Astrocyte of the hippocampus (primary cell): ENCODE measurements at places on chromosomes 1 and 21.

- peak; percentile 5 for DNase-seq
Measured at GRCh38 chr1:248886237-248886895, 19.7 kb upstream of the PGBD2 start.

DNA sequence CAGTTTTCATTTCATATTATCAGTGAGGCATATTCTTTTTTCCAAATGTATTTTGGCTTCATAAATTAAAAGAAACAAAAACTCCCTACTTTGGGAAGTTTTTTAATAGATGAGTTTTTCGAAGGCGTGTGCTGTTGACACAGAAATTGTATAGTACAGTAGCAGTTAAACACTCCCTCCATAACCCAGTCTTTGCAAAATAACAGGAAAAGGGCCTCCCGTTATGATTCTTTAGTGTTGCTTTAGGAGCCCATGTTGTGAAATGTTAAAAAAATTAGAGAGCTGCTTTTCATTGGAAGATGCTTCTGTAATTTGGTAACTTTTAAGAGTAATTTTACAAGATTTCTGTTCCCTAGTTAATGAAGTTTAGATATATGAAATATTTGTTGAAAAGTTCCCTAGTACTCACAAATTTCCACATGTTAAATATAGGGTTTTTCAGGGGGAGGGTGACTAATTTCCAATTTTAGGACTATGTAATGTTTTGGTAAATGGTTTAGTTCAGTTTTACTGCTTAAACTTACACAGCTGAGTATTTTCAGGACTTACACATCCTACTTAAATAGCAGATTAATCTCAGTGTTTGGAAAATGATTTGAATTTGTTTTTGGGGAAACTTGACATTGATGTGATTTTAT is 2.0 kb downstream of the CAMSAP2 start:
- DNase-seq: no peak

- peak; percentile 75 for DNase-seq
Measured at GRCh38 chr1:3066250-3066711, 2.7 kb upstream of the PRDM16 start.

DNA sequence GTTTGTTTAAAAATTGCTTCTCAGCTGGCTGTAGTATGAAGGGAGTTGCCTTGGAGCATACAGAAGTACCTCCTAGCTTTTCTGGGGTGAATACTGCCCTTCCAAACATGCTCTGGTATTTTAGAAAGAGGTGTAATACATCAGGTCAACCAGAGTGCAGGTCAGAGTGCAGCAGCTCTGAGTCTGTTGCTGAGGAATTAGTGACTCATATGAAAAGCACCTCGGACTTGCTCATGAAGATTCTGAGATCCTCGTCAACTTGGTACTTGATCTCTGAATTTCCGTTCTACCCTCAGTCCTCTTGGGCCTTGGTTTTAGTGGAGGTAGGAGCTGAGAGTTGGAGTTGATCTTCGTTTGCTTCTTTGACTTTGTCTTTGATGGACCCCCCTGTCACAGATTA is 67.3 kb downstream of the NOS1AP start:
- peak; percentile 82 for DNase-seq

DNA sequence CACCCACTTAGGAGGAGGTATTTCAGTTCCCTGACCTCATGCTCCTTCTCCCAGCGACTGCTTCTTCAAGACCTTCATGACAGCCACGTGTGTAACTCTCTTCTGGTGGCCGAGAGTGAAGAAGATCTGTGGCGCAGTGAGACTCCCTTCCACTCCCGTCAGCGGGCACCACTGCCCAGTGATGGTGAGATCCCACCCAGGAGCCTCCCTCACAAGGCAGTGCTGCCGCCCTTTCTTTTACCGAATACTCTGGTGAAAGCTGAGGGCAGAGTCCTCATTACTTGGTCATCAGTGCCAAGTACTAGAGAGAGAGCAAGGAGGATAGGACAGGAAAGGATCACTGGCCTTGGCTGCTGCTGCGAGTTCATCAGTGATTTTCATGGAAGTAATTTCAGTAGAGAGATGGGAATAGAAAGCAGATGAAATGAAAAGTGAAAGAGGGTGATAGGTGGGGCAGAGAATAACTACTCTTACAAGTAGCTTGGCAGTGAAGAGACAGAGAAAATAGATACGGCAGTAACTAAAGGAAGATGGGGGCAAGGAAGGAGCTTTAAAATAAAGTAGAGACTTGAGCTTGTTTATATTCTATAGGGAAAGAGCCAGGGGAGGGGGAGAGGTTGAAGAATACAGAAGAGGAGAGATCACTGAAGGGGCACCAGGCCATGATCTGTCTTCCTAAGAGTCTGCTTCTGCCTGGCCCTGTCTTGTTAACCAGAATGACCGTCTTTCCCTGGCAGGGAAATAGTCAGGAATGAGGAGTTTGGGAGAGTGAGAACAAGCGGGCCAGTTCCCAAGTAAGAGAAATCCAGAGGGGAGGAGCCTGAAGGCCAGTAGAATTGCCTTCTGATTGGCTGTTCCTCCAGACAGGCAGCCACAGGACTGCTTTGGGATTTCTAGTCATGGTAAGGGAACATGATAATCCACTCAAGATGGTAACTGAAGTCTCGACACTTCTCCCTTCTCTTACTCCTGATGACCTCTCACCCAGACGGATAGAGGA is 18.3 kb downstream of the HYI start:
- DNase-seq: peak; percentile 42

DNA sequence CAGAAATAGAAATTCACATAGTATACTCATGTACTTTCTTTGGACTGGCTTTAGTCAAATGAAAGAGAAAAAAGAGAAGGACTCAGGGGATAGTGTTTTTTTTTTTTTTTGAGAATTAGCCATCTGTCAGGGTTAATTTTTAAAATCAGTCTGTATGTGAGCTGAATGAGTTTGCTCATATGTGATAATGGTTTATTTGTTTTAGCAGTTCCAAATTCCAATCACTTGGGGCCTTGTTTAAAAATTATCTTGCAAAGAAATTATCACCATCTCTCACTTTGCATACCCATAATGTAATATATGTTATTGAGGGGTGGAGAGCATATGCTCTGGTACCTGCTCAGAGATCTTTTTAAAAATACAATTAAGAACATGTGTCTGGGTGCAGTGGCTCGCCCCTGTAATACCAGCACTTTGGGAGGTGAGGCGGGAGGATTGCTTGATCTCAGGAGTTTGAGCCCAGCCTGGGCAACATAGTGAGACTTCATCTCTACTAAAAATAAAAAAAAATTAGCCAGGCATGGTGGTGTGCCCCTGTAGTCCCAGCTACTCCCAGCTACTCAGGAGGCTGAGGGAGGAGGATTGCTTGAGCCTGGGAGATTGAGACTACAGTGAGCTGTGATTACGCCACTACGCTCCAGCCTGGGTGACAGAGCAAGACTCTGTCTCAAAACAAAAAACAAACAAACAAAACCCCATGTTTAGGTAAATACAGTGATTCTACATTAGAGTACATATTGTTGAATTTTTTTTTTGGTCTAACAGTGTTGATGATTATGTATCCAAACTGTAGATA is 19.7 kb downstream of the GNAI3 start:
- DNase-seq: no peak

DNA sequence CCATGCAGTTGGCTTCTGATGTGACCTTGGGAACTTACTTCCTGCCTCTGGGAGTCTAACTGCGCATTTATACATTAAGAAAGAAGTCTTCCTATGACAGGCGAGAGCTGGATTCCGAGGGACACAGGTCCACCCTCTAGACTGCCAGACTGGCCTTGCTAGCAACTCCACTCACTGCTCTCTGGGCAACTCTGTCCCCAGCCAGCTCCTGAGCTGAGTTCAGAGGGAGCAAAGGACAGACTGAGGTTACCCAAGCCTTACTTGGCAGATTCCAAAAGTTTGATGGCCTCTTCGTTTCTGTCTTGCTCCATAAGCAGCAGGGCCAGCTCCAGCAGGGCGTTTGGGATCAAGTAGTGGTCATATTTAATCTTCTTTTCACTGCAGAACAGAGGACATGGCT is 41.8 kb downstream of the TTC39A start:
- DNase-seq: no peak

GRCh38 chr1:80427881-80428280 is 1372.9 kb upstream of the ADGRL2 start:
- DNase-seq: no peak
